ENCODE measurements at places on chromosomes 2 and 18. TPM values are rescaled to one million over a fixed set of nuclear protein-coding genes. Genes with fewer than 3 reads are reported as not detected.

Gene IGFBP2
- total RNA-seq = 124 TPM

Gene MLPH
- not detected for total RNA-seq

Gene DAW1
- total RNA-seq = 2.5 TPM

Gene RGPD3
- 1.3 TPM for total RNA-seq

Gene C1QL2
- total RNA-seq = 1.6 TPM

Gene HMSD
- total RNA-seq = 3.4 TPM

Gene LIPG
- total RNA-seq = 25.7 TPM

Gene HOXD13
- total RNA-seq = not detected

Gene CIB4
- not detected for total RNA-seq

Gene METTL5
- 43.2 TPM for total RNA-seq

Gene SF3B6
- total RNA-seq = 86.1 TPM

Gene DSC3
- 0.31 TPM for total RNA-seq

Gene GPATCH11
- total RNA-seq = 16.3 TPM

Gene TUBB8B
- total RNA-seq = not detected

Gene RNPEPL1
- 10.6 TPM for total RNA-seq

Gene TCF23
- not detected for total RNA-seq

Gene VIT
- 0.31 TPM for total RNA-seq

Gene LBH
- total RNA-seq = 61.7 TPM

Gene UGT1A5
- not detected for total RNA-seq

Gene CCDC68
- 1.6 TPM for total RNA-seq

Gene GRHL1
- 5.9 TPM for total RNA-seq

Gene CFAP53
- 1.6 TPM for total RNA-seq

Gene ZNF521
- total RNA-seq = 20.0 TPM

Gene STK17B
- total RNA-seq = 5.6 TPM
